ENCODE measurements at places on chromosomes 3 and 15.

DNA sequence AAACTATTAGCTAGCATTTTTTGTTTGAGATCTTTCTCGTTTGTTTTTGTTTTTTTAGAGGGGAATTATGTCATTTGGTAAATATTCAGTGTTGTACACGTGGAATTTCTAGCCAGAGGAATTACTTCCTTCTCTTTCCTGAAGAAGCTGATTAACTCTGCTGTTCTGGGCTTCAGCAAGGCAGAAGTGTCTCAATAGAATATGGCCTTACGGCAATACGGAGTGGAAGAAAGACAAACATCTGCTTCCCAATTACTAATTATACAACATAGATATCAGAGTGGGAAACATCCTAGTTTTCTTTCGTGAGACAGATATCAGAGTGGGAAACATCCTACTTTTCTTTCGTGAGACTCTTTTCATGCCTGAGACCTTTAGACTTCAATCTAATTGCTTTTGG is 11.9 kb downstream of the P3H2 start:
- no peak for DNase-seq

GRCh38 chr3:186577521-186577920 is 7.0 kb downstream of the DNAJB11 start:
- no peak for DNase-seq

GRCh38 chr3:188220988-188221818 is 67.2 kb downstream of the LPP start:
- DNase-seq, result no peak

GRCh38 chr3:155097009-155097349 is 16.9 kb downstream of the MME start:
- no peak for DNase-seq

- DNase-seq, result no peak
Measured at GRCh38 chr3:68287101-68287500, 632.7 kb upstream of the SUCLG2 start.

DNA sequence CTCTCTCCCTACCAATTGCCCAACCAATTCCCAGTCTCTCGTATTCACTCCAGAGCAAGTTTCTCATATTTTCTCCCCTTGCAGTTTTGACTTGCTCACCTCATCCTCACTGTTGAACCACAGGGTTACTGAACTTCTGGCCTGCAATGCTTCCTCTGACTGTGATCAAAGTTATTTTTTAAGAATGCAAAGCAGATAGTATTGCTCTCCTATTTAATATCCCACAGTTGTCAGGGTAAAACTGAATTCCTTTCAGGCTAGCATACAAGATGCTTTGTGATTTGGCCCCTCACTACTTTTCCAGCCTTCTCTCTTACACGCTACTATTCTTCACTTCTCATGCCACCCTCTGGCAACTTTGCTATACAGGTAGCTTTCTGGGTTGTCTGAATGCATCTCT is 80.9 kb downstream of the LRRFIP2 start:
- DNase-seq, result no peak

DNA sequence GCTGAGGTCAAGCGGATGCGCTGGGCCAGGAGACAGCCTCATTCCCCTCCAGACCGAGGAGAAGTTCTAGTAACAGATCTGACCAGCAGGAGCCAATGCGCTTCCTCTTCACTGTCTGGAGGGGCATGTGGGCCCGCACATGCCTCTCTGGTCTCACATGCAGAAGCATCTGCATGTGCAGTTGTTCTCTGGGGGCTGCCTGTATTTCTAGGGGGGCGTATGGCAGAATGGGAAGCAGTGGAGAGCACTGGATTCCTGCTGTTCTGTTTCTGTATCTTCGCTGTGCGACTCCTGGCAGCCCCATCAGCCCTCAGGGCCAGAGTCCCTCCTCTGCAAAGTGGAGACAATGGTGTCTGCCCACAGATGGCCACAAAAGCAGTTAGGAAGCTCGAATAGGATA is 170.4 kb upstream of the IQSEC1 start:
- DNase-seq, result no peak

Measured in activated CD4-positive, alpha-beta T cell treated with anti-CD3 and anti-CD28 coated beads, Interleukin-2, amount 50 U/mL, for 1 hour (primary cell).